ENCODE measurements at places on chromosomes 6 and 20. TPM values are rescaled to one million over a fixed set of nuclear protein-coding genes. Genes with fewer than 3 reads are reported as not detected.

DNA sequence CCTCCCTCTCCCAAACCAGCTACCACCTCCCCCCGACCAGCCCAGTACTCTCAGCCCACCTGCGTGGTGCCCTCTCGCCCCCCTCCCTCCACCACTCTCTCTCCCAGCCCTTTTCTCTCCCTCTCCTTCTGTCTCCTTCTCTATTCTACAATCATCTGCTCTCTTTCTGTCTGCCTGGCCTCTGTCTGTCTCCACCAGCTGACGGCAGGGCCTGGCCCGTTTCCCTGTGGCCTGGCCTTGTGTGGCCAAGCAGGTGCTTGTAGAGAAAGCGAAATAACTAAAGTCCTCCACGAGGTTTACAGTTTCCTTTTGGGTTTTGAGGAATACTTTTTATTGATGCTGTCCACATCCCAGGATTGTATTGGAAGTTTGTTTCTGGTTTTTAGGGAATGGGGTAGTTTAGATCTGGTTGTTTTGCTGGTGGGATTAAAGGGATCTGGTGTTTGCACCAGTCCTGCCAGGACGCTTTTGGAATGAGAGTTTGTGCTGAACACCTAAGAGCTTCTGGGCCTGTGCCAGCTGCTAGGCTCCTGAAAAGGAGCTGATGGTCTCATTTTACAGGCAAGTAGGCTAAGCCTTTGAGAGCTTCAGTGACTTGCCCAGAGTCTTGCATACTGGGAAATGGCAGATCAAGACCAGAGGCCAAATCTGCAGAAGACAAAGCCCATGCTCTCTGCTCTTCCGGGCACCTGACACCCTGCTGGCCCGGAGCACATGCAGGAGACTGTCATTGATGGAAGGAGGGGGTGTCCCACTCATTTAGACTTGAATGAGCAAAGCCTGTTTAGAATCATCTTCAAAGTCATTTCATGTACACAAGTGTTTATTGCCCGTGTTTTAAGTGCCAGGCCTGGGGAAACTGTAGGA, 161.7 kb downstream of the SYCP2 start:
- no peak overlapping the region for H3K27ac ChIP-seq
- no peaks in the 10 kb centered on the region for H3K4me1 ChIP-seq
- no peak overlapping the region for H3K4me3 ChIP-seq
- peak; percentile 60 for DNase-seq
- no peaks in the 10 kb centered on the region for H3K27me3 ChIP-seq

- no peaks in the 10 kb centered on the region for H3K27me3 ChIP-seq
- H3K4me3 ChIP-seq: no peak overlapping the region
- no peak for DNase-seq
- no peaks in the 10 kb centered on the region for H3K36me3 ChIP-seq
- no peak overlapping the region for H3K27ac ChIP-seq
Measured at GRCh38 chr6:53989504-53989903, 121.7 kb upstream of the MLIP start.

GRCh38 chr6:13418844-13419243, 68.6 kb downstream of the GFOD1 start:
- H3K4me3 ChIP-seq: no peak overlapping the region
- H3K27me3 ChIP-seq: no peaks in the 10 kb centered on the region
- DNase-seq: no peak
- no peak overlapping the region for H3K27ac ChIP-seq
- peaks cover 62% of the 10 kb centered on the region for H3K4me1 ChIP-seq
- no peaks in the 10 kb centered on the region for H3K36me3 ChIP-seq

NFATC2 gene
- total RNA-seq: 6.5 TPM
